ENCODE measurements at places on chromosomes 7 and 10.

DNA sequence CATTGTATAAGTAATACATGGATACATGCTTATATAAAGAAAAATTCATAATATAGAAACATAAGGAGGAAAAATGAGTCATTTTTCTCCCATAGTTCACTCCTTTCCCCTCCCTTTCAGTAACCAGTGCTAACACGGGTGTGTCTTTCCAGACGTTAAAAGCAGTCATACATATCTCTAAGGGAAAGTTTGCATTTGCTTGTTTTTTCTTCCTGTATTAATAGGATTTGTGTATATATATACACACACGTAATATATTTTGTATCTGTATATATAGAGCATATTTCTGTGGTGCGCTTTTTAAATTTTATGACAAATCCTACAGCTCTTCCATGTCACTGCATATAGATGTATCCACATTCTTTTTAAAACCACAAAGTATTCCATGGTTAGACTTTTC, 78.8 kb downstream of the RALA start:
- DNase-seq = no peak

GRCh38 chr10:30476511-30477155, 42.6 kb downstream of the MAP3K8 start:
- no peak for DNase-seq

- DNase-seq = no peak
Observed at GRCh38 chr10:11409357-11409756, 202.1 kb downstream of the USP6NL start.

- DNase-seq = no peak
Observed at GRCh38 chr10:131112691-131113090, 198.8 kb downstream of the TCERG1L start.

DNA sequence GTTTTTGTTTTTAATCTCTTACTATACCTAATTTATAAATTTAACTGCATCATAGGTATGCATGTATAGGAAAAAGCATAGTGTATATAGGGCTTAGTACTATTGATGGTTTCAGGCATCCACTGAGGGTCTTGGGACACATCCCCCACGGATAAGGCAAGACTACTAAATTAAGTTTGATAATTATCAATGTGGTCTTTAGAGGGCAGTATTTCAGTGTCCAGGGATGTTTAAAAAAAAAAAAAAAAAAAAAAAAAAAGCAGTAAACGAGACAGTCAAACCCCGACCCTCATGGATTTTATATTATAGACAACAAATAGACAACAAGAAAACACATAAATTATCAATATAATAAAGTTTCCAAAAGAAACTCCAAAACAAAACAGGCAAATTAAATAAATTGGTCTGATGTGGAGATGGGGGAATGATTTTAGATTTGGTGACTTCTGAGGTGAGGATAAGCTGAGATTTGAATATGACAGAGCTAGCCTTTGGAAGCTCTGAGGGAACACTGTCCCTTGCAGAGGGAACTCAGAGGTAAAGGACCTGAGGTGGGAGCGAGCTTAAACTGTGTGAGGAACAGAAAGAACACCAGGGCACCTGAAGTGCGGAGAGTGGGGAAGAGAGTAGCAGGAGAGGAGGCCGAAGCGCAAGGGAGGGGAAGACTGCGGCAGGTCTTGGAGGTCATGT, 14.8 kb downstream of the ACSM6 start:
- DNase-seq = no peak

GRCh38 chr10:32241946-32242345, 105.0 kb downstream of the EPC1 start:
- DNase-seq = no peak

DNA sequence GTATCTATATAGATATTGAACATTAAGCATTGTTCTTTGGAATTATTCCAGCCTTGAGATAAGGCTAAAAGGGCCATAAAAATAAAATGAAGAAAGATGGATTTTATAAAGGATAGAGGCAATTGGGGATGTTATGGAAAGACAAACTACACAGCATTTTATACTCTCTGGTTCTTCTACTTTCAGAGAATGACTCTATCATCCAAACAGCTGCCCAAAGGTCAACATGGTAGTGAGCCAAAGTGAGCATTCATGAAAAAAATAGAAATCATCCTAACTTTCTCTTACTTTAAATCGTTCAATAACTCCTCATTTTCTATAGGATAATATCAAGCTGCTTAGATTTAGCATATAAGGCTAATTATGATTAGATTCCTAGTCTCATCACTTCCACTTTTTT, 25.2 kb downstream of the IMMP2L start:
- DNase-seq = no peak

- DNase-seq = no peak
Observed at GRCh38 chr7:94295850-94296249, 98.8 kb upstream of the COL1A2 start.

- no peak for DNase-seq
Observed at GRCh38 chr10:11263767-11264166, 246.1 kb downstream of the CELF2 start.

- no peak for DNase-seq
Observed at GRCh38 chr7:51040787-51041186, 258.1 kb upstream of the GRB10 start.

GRCh38 chr7:156059369-156059768, 247.1 kb upstream of the SHH start:
- no peak for DNase-seq

DNA sequence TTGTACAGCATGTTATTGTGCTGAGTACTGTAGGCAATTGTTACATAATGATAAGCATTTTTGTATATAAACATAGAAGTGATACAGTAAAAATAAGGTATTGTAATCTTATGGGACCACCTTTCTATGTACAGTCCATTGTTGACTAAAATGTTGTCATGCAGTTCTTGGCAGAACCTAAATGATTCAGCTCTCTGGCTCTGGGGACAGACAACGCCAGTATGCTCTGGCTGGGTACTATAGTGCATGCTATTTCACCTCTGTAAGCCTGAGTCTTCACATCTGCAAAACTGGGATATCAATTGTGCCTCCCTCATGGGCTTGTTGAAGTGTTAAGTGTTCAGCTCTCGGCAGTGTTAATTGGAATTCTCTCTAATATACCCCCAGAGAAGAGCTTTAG, 674.3 kb downstream of the INHBA start:
- no peak for DNase-seq

GRCh38 chr10:12469345-12469744, 120.0 kb downstream of the CAMK1D start:
- DNase-seq = no peak

GRCh38 chr7:70188901-70189650, 590.8 kb downstream of the AUTS2 start:
- no peak for DNase-seq

GRCh38 chr7:5532536-5533335, 109.1 kb upstream of the TNRC18 start:
- DNase-seq = peak; percentile 55

DNA sequence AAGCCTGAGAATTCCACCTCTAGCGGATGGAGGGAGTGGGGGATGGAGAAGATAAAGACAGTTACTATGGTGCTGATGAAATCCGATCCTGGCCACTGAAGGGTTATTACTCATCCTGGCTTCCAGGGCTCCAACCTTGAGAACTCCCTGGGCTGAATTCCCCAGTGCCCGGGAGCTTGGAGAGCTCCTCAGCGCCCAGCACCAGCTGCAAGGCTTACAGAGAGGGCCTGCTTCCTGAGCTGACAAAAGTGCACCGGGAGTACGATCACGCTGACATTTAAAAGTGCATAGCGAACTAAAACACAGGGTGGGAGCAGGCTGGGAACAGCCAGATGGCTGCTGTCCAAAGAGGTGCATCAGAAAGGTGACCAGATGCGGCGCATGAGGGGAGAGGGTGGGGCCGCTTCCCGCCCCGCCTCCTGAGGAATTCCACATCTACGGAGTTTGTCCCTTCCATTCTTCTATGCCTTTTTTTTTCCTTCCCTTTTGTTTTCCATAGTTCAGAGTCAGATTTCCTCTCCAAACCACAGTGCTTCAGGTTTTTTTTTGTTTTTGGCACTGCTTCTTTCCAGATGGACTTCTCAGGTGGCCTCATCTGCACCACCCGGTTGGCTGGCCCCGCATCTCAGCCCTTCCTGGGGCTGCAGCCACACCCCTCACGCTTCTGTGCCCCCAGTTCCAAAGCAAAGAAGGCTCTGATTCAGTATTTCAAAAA, 62.4 kb upstream of the MKRN1 start:
- no peak for DNase-seq

DNA sequence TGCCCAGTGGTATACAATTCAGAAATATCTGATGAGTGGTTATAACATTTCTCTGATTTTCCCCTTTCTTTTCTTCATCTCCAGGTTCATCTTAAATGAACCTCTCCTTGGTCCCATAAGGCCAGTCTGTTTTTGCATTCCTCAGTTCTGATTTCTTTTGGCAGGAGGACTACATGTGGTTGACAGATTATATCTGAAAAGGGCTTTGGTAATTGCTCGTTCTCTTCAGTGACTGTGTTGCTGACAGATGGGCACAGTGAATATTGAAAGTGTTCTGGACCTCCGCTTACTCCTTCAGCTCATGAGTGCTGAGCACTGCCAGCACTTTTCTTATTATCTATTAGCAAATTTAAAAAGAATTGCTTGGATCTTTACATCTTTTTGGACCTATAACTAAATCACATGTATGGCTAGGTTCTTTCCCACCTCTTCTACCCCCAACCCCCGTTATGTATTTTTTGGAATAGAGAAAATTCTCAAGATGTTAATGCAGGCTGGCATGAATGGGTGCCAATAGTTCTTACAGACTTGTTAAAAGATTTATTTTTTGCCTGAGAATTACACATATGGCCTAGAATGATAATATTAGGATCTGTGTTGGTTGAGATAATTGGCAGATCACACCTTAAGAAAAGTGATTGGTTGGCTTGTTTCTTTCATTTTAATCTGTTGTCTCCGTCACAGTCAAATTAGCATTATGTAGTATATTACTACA, 323.0 kb downstream of the EXOC4 start:
- DNase-seq = no peak

DNA sequence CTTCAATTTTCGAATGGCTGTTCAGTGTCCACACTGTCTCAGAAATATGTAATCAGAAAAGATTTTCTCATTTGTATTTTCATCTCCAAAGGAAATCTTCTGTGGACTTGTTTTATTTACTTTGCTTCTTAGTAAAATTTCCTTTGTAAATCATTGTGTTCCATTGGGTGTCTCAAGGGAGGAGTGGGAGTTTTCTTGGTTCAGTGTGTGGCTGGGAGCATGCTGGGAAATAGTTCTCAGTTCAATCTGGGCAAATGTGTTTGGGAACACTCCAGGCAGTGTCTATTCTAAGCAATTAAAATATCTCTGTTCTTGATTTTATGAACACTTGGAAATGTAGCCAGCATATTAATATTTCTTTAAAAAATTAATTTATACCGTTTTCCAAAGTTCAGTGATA, 1019.8 kb downstream of the CNTNAP2 start:
- DNase-seq = no peak

GRCh38 chr10:34045571-34046190, 711.2 kb upstream of the NRP1 start:
- DNase-seq = no peak

- DNase-seq = peak; percentile 68
Observed at GRCh38 chr10:26737730-26738129, 40.2 kb downstream of the PDSS1 start.

DNA sequence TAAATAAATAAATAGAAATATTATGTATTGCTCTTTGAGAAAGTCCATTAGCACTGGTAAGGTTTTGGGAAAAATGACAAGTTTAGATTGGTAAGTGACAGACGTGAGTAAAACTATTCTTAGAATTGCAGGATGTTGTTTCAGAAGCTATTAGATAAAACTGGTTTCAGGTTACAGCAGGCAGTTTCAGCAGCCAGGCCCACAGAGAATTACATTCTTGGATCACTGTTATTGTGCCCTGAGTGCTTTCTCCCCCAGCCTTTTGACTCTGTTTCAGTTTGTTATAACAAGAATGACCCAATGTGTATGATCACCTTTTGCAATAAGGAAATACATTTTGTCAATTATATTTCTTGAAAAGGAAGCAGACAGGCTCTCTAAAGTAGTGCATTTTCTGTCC, 86.5 kb downstream of the DKK1 start:
- DNase-seq = no peak

DNA sequence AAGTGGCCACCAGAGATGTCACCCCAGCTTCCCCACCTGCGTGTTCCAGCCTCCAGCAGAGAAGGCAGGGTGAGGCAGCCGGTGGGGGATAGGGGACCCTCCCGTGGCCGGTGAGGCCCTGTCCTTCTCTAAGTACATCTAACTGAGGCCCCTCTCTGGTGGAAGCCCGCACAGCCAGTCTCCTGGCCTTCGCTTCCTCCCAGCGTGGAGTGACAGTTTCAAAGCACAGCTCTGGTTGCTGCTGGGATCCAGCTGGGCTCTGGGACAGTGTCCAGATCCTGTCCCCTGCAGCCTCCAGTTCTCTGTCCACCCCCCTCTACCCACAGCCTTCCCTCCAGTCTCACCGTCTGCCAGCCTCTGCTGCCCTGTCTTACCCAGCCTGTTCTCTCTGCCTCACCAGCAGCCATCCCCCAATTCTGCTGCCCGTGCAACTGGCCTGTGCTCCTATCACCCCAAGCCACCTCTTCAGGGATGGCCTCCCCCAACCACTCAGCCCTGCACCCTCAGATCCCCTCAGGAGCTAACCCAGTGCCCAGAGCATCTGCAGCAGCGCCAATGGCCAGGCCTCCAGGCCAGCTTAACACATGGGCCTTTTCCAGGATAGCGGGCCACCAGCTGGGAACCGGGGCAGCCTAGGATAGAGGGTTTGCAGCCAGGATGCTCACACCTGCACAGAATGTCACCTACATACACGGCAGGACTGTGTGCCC, 16.3 kb upstream of the SH2B2 start:
- no peak for DNase-seq

- DNase-seq = no peak
Observed at GRCh38 chr7:136617176-136617575, 251.3 kb upstream of the CHRM2 start.

DNA sequence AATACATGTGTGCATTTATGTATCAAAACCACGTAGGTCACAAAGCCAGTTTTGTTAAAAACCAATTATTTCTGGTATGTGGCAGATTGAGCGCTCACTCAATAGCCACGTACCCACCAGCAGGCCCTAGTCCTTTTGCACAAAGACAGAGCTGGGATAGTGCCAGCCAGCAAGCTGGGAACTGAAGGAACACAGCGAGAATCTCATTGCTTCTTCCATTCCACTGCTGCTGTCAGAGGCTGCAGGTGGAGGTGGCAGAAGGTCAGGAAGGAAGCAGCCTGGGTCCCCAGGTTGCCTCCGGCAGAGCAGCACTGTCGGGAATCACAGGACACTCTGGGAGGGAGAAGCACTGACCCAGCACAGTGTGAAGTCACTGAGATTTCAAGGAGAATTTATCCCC, 385.5 kb upstream of the PFKP start:
- no peak for DNase-seq

GRCh38 chr7:35619863-35620262, 75.1 kb downstream of the HERPUD2 start:
- DNase-seq = no peak

- DNase-seq = no peak
Observed at GRCh38 chr7:43341132-43341531, 228.7 kb downstream of the HECW1 start.

- no peak for DNase-seq
Observed at GRCh38 chr7:101586906-101587677, 42.0 kb downstream of the MYL10 start.

- DNase-seq = no peak
Observed at GRCh38 chr10:36496758-36497157, 628.6 kb upstream of the ANKRD30A start.

Data from stimulated activated CD4-positive, alpha-beta T cell treated with anti-CD3 and anti-CD28 coated beads, Interleukin-1b, Interleukin-23, amount 100 ng/mL, for 48 hours (primary cell).